ENCODE measurements at places on chromosomes 5 and 9.

DNA sequence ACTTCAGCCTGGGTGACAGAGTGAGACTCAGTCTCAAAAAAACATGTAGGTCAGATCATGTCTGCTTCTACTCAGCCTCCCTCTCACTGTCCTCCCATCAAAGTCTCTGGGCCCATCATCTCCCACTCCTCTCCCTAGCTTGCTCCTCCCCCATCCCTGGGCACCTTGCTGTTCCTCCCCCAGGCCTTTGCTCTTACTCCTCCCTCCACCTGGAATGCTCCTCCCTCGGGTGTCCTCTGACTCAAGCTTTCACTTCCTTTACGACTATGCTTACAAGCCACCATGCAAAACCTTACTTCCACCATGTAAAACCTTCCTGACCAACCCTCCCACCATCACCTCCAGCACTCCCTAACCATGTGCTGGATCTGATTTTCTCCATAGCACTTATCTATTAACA is 51.5 kb downstream of the MTMR12 start:
- no peak for DNase-seq

- DNase-seq = no peak
These were observed 241.6 kb downstream of the SYK start for GRCh38 chr9:91043056-91043810.

- no peak for DNase-seq
These were observed 409.8 kb downstream of the NTRK2 start for GRCh38 chr9:85079349-85079748.

DNA sequence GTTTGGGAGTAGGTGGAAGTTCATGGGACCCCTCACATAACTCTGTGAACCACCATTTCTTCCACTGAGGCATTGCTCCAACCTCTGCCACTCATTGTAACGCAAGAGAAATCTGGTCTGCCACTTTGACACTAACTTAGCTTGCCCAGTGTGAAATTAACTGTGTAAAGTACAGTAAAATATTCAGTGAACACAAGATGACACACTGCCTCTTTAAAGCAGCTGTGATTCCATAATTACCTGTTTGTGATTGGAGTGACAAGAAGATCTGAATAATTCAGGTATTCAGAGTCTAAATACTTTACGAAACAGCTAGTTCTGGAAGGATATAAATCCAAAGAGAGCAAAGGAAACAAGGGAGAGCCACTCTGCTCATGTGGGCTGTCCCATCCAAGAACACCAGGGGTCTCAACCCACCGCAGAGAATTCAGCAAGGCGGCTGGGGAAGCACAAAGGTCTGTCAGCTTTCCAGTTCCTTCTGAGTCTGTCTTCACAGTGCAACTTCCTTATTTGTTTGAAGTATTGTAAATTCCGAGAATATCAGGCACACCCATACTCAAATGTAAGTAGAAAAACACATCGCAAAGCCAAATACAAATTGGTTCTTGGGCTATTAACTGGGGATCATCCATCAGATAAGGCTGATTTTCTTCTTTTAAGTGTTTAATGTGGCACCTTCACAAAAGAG is 86.9 kb downstream of the GNAQ start:
- no peak for DNase-seq

DNA sequence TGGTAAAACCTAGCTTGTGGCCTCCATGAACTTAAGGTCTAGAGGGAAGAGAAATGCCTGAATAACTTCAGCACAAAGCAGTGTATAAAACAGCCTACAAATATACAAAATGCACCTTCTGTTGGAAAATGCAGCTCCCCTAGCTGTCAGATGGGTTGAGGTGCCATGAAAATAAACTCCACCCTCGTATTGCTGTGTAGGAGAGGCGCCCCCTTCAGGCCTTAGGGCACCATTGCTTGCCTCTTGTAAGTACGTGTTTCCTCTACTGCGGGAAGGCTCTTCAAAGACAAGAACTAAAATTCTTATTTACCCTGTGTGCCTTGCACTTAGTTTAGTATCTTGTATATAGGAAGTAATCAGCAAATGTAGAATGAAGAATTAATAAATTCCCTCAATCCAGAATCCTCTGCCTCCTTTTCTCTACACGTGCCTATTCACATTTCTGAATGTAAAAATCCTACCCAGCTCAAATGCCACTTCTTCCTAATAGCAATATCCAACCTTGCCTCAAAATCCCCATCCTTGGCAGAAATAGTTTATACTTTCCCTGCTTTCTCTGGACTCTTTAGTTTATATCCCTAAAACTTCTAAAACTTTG is 393.7 kb upstream of the PDE4D start:
- peak; percentile 53 for DNase-seq
